ENCODE measurements at places on chromosomes 13 and 19.

DNA sequence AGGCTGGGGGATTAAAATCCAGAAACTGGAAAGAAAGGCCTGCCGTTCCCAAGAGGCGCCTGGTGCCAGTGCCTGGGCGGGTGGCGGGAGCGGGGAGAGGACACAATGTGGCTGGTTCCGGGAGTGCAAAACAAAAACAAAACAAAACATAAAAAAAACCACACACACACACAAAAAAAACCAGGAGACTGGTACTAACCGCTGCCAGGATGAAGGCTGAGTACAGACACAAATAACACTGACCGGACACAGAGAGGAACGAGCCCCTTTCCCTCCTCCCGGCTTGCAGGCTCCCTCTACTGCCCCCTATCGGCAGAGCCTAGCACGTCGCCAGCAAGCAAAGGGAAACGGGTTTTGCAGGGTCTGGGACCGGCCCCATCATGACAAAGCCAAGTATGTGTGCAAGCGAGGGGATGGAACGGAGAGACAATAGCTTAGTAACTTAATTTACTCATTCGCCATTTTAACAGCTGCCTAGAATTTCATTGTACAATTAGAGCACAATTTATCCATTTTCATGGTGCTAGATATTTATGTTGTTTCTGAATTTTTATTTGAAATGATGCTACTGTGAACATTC lies 17.9 kb upstream of the ZDHHC20 start:
- peak; percentile 51 for DNase-seq

- DNase-seq, result no peak
These were observed 233.7 kb upstream of the IPO5 start for GRCh38 chr13:97719736-97720135.

GRCh38 chr13:40505196-40505595 lies 161.2 kb downstream of the FOXO1 start:
- no peak for DNase-seq

GRCh38 chr19:33840783-33841182 lies 44.1 kb downstream of the KCTD15 start:
- DNase-seq, result no peak

- DNase-seq, result no peak
These were observed 56.5 kb downstream of the TSHZ3 start for GRCh38 chr19:31292639-31293185.

DNA sequence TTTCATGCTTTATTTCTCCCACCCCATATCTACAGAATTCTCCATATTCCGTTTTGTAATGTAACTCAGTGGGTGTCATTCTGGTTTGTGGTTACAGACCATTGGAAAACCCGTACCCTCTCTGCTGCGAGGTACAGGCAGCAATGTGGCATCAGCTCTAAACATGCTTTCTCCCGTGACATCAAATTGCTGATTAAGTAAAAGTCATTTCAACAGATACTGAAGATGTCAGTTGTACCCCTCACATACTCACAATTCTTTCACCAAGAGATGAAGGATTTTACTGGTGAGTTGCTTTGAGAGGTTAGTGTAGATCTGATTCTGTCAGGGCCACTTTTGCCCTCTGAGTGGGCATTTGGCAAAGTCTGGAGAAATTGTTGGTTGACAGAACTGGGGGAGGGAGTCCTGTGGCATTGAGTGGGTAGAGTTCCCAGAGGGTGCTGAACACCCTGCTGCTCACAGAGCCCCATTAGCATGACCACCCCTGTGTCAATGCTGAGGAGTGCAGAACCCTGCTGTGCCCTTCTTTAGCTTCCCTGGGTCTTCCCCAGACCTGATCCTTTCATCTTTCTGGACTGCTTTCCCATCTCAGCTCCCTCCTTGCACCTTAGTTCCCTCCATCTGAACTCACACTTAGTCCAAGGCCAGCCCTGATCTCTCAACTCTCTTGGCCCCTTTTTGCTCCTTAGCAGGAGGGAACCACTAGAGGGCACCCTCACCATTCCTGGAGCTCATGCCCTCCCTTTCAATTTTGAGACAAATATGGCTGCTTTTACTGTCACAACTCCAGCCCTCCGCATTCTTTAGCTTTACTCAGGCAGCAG lies 39.9 kb upstream of the CEACAM8 start:
- DNase-seq, result no peak

GRCh38 chr13:27712421-27712820 lies 79.9 kb upstream of the GSX1 start:
- DNase-seq, result no peak

- DNase-seq, result no peak
These were observed 21.9 kb downstream of the SMIM24 start for GRCh38 chr19:3458229-3459088.

DNA sequence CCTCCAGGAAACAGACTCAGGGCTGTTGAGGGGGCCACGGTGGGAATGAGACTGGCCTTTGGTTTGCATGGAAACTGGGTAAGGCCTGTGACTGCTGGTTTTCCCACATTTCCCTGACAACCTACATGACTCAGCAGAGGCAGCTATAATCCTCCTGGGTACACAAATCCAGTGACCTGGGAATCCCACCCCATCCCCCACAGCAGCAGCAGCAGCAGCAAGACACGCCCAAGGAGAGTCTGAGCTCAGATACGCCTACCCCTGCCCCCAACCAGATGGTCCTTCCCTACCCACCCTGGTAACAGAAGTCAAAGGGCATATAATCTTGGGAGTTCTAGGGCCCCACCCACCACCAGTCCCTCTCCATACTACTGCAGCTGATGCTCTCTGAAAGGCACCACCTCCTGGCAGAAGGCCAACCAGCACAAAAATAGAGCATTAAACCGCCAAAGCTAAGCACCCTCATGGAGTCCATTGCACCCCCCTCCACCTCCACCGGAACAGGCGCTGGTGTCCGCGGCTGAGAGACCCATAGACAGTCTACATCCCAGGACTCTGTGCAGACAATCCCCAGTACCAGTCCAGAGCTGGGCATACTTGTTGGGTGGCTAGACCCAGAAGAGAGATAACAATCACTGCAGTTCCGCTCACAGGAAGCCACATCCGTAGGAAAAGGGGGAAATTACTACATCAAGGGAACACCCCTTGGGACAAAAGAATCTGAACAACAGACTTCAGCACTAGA lies 237.2 kb upstream of the SPRY2 start:
- no peak for DNase-seq

DNA sequence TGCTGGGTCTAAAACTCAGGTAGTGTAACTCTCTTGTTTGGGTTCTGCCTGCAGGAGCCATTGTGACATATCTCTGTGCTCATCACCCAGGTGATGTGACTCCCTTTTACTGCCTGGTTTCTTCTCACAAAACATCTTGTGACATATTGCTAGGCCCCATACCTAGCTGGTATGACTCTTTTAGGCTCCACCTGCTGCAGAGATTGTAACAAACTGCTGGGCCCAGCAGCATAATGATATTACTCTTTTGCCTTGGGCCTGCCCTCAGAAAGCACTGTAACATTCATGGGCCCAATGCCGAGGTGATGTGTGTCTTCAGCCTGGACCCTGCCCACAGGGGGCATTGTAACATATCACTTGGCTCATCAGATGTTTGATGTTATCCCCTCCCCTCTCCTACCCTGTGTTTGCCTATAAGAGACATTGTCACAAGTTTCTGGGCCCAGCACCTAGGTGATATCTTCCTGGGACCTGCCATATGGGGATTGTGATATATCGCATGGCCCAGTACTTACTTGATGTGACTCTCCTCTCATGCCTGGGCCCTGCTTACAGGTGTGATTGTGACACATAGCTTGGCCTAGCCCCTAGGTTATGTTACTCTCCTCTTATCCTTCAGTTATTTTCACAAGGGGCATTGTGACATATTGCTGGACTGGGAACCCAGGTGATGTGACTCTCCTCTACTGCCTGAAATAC lies 18.0 kb upstream of the ZNF681 start:
- DNase-seq, result no peak

DNA sequence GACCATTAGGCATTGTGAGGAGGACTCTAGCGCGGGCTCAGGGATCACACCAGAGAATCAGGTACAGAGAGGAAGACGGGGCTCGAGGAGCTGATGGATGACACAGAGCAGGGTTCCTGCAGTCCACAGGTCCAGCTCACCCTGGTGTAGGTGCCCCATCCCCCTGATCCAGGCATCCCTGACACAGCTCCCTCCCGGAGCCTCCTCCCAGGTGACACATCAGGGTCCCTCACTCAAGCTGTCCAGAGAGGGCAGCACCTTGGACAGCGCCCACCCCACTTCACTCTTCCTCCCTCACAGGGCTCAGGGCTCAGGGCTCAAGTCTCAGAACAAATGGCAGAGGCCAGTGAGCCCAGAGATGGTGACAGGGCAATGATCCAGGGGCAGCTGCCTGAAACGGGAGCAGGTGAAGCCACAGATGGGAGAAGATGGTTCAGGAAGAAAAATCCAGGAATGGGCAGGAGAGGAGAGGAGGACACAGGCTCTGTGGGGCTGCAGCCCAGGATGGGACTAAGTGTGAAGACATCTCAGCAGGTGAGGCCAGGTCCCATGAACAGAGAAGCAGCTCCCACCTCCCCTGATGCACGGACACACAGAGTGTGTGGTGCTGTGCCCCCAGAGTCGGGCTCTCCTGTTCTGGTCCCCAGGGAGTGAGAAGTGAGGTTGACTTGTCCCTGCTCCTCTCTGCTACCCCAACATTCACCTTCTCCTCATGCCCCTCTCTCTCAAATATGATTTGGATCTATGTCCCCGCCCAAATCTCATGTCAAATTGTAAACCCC lies 2.8 kb upstream of the CEACAM5 start:
- DNase-seq, result no peak

DNA sequence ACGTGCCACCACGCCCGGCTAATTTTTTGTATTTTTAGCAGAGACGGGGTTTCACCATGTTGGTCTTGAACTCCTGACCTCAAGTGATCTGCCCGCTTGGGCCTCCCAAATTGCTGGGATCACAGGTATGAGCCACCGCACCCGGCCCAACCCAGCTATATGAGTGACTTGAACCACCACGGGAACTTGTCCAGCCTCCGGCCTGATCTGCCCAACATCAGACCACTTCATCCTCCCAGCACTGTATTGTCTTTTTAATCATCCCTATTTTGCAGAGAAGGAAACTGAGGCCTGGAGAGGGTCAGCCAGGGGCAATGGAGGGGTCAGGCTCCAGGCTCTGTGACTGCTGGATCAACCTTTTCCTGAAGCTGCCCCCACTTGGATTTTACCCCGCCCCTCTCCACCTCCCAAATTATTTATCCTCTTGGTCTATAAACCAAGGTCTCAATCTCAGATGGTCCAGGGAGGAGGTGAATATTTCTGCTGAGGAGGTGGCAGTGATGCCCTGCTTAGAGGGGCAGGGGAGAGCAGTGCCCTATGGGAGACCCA lies 893 bp upstream of the PLIN3 start:
- DNase-seq, result no peak

DNA sequence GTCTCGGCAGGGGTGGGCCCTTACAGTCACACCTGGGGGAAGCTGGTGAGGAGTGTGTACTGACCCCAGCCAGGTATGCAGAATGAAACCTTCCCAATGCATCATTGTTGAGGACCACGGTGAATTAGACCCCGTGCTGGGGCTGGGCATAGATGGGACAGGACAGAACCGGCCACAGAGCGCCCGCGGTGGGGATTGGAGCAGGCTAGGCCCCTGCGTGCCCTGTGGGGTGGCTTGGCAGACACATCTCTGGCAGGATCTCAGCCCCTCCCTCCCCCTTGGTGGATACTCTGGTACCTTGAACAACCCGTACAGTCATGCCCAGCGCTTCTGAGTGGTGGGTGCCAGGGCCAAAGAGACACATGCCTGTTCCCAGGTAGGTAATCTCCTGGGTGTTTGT lies 200.6 kb downstream of the TEX29 start:
- DNase-seq, result no peak

GRCh38 chr13:47206111-47206510 lies 309.3 kb upstream of the HTR2A start:
- DNase-seq, result no peak

- DNase-seq, result no peak
These were observed 13.0 kb downstream of the OR7A5 start for GRCh38 chr19:14821937-14822336.

DNA sequence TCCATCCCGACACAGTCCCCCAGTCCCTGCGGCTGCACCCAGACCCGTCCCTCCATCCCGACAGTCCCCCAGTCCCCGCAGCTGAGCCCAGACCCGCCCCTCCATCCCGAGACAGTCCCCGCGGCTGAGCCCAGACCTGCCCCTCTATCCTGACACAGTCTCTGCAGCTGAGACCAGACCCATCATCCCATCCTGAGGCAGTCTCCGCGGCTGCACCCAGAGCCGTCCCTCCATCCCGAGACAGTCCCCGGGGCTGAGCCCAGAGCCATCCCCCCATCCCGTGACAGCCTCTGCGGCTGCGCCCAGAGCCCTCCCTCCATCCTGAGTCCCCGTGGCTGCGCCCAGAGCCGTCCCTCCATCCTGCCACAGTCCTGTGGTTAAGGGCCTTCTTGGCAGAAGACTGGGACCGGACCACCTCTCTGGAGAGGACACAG lies 28.8 kb upstream of the TMEM255B start:
- DNase-seq, result no peak

- no peak for DNase-seq
These were observed 25.2 kb upstream of the XPO4 start for GRCh38 chr13:20927596-20928257.

DNA sequence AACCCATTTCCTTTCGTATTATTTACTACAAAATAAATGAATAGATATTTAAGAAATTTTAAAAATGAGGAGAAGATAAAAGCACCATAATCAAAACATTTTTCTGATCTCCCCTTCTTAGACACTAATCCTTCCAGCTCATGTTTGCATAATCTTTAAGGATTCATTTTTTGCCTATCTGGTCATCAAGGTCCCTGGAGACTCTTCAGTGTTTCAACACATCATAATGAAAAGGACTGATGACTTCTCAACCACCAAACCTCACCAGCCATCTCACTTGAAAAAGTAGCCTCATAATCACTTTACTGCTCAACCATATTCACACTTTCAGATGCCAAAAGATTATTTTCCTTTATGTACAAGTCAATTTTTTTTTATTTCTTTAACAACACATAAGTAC lies 80.1 kb downstream of the DCLK1 start:
- DNase-seq, result no peak

GRCh38 chr13:114124921-114125320 lies 7.5 kb downstream of the RASA3 start:
- no peak for DNase-seq

GRCh38 chr13:108981407-108981806 lies 352.0 kb downstream of the MYO16 start:
- no peak for DNase-seq

- no peak for DNase-seq
These were observed 303.8 kb downstream of the PCDH9 start for GRCh38 chr13:66926200-66926850.

GRCh38 chr13:30133554-30133912 lies 173.8 kb downstream of the KATNAL1 start:
- DNase-seq, result no peak

GRCh38 chr13:101394605-101395004 lies 21.7 kb downstream of the NALCN start:
- no peak for DNase-seq

- no peak for DNase-seq
These were observed 12.4 kb downstream of the JAK3 start for GRCh38 chr19:17835182-17836006.

DNA sequence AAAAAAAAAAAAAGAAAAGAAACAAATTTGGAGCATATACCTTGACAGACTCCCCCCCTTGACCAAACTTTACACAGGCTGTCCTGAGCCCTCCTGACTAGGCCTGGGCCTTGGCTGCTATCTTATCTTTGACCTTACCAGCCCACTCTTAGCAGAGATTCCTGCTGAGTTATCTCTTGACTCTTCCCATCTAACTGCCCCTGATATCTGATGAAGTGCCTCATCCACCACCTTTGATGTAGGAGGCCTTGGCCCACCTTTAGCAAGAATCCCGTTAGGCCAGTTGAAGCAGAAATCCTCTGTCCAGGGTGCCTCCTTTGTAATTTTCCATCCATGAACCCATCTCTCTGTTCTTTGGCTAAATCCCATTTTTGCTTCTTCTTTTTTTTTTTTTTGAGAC lies 43.6 kb downstream of the NLRP12 start:
- no peak for DNase-seq

All from stimulated activated CD4-positive, alpha-beta T cell treated with anti-CD3 and anti-CD28 coated beads, Interleukin-15, amount 100 ng/mL, for 1 hour (primary cell).